Vagina (tissue), 2 donors: ENCODE measurements at places on chromosomes 3 and 15.

DNA sequence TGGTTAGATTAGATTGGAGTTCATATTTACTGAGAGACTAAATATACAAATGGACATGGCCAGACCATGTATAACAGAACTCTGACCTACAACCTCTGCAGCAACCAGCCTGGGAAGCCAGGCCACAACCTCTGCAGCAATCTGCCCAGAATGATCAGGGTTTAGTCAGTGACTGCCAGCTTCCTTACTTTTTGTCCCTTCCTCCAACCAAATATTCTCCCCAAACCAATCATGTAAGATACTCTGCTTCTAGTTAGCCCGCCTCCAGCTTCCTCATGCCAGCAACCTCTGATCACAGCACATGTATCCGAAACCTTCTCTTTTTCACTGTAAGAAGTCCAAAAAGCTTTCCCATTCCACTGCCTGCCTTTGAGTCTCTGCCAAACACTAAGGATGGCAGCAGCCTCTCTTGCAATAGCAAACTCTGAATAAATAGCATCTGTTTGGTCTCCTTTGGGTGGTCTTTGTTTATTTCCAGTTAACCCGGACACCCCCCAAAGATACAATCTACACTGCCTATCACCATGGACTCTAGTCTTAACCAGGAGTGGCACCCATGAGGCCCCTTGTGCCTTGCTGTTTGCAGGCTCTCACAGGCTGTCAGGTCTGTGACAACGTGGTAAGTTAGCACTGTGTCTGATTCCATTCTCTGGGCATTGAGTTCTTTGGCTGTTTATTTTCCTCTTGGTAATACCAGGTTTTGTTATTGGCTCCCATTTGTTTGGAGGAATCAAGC is 102.2 kb downstream of the ERC2 start:
- DNase-seq: no peak

GRCh38 chr15:31974855-31975829 is 55.2 kb upstream of the CHRNA7 start:
- DNase-seq: no peak

- DNase-seq: no peak
Observed at GRCh38 chr15:27059610-27060202, 88.7 kb downstream of the GABRG3 start.

- no peak for DNase-seq
Observed at GRCh38 chr15:44713006-44713966, 2.0 kb downstream of the B2M start.

GRCh38 chr3:21020043-21020442 is 731.0 kb downstream of the ZNF385D start:
- DNase-seq: no peak

DNA sequence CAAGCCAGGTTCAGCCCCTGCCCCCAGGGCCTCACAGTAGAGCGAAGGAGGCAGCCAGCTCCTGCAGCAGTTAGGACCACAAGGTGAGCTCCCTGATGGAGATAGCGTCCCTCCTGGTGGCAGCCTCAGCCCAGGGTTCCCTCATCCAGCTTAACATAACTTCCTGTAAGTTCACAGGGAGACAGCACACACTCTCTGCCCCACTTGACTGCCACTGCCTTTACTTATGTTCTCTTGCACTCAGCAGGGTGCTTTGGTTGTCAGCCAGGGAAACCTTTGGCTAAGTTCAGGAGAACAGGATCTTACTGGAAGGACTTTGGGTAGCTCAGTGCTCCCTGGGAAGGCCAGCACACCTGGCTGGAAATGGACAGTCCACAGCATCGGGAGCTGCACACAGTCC is 10.9 kb downstream of the KBTBD13 start:
- no peak for DNase-seq

GRCh38 chr3:14175383-14176037 is 2.9 kb downstream of the XPC start:
- DNase-seq: no peak

- no peak for DNase-seq
Observed at GRCh38 chr15:78322243-78322642, 17.9 kb upstream of the CRABP1 start.

GRCh38 chr3:99419116-99419515 is 219.3 kb upstream of the COL8A1 start:
- DNase-seq: no peak

DNA sequence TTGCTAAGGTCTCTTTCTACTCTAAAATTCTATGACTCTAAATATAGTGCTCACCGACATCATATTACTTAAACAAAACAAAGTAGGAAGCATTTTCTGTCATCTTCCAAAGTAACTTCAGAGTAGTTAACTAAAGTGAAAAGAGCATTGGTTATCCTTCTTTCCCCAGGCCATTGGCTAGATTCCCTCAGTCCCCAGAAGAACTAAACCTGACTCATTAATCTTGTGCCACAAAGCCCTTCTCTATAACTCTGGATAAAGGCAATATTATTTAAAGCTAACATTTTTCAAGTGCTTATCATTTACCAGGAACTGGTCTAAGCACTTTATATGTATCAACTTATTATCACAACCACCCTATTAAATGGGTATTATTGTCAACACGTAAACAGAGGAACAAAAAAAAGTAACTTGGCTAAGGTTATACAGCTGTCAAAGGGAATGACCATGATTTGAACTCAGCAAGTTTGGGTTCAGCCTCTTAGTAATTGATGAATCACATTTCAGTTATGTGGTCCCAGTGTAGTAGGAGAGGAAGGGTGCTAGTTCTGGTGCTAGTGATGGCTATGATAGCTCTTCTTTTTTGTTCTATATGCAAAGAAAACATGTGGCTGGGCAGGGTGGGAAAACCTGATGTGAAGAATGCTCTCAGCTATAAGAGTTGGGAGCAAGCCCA is 304.9 kb downstream of the FGF12 start:
- DNase-seq: no peak

DNA sequence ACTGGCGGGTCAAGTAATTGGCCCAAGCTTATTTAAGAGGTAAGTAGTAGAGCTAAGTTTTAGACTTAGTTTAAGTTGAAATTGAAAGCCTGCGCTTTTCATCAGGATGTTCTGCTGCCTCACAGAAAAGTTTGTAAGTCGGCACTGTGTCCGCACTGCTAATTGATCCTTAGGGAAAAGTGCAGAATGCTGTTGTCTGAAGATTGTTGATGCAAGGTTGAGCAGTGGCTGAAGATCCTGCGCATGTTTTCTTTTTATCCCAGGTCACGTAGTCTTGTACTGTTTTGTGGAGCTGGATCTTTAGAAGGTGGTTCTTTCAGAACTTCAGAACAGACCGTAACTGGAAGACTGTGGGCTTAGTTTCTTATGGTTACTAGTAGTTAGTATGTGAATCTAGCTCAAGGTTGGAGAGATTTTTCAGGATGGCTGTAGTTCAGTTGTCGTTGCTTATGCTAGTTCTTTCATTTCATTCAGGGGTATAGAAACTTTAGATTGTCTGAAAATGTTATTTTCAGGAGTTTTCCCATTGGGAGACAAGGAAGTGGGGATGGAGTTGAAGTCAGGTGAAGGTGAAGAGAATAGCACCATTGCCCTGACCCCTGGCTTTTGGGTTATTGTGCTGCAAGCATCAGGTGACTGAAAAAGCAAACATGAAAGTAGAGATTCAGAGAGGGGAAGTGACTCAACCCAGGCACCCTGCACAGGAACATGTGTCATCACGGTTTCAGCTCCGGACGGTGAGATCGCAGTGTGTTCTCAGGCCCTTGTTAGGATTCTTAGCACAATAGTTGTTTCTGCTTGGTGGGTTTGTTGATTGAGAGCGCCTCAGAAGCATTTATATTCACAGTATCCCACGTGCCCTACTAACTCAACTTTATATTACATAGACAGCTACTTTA is 32.8 kb downstream of the AKAP13 start:
- DNase-seq: peak; percentile 88

- DNase-seq: no peak
Observed at GRCh38 chr3:140160553-140160952, 225.6 kb downstream of the CLSTN2 start.

GRCh38 chr3:115549071-115549470 is 74.2 kb upstream of the GAP43 start:
- DNase-seq: no peak

- no peak for DNase-seq
Observed at GRCh38 chr3:169886671-169887070, 16.9 kb upstream of the LRRC31 start.

DNA sequence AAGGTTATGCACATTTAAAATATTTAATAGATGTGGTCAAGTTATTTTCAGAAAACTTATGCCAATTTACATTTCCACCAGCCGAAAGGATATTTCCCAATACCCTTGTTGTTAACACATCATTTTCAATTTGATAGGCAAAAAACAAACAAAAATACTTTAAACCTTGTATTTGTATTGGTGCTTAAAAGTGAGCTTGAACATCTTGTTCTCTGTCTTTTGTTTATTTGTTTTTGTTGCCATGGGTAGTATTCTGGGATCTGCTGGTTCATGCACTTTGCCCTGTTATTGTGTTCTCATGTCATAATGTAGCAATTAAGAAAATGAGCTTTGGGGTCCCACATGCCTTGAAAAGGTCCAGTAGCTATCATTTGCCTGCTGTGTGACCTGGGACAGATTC is 191.4 kb downstream of the LRTM1 start:
- DNase-seq: no peak

- no peak for DNase-seq
Observed at GRCh38 chr15:30072630-30073029, 10.1 kb upstream of the GOLGA8J start.

- DNase-seq: no peak
Observed at GRCh38 chr3:100503448-100503847, 11.0 kb downstream of the TMEM45A start.

GRCh38 chr3:138210528-138210927 is 23.4 kb downstream of the ARMC8 start:
- no peak for DNase-seq

DNA sequence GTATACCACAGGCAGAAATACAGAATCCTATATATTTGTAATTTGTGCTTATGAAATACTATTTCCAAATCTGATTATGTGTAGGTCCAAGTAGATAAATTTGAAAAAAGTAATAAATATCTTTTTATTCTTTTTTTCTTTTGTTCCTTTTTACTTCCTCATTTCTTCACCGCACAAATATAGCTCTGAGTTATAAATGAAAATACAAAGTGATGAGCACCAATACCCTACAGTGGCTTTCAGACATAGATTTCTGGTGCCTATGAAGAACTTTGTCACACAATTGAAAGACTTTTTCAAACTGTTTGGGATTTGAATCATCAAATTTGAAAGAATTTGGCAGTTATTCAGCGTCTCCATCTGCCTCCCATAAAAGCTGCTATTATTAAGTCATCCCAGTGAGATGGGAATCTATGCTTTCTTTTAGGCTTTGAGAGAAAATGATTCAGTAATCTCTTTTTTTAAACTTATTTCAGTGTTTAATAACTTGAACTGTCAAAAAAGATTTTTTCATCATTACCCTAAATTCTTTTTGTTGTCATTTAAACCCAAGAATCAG is 363.6 kb upstream of the GOLIM4 start:
- DNase-seq: no peak

DNA sequence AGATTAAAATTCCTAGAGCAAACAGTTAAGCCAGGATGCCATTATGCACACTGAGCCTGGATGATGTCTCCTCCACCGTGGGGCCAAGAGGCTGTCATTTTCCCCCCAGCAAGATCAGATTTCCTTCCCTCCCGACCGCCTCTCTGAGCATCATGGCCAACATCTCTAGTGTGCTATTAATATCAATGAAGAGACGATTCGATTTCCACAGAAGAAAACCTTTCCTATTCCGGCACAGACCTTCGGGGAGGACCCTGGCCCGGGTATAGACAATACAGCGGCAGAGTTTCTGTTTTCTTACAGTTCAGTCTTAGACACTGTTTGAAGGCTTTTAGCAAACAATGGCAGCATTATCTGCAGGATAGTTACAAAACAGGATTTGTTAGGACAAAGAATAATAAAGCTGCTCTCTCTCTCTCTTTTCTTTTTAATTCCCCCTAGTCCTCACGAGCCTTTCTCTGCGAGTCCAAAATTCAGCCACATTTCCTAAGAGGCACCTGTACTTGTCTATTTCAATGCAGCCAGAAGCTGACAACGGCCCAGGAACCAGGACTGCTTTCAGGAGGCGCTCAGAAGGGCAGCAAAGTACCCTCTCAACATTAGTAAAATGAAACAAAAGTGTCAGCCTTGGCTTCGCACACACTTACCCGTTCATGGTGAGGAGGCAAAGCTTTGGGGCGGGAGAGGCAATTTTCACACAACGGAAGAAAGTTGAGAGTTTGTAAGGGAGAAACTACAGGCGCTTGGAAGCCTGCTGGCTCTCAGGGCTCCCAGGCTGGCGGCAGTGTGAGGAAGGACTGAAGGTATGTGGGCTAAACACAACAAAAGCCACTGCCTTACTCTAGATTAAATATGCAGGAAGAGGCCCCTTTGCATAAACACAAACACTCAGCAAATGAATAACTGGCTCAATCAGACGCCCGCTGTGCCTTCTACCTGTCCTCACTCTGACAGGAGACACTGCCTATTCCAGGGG is 278.0 kb downstream of the FOXP1 start:
- DNase-seq: no peak

GRCh38 chr15:65054333-65055200 is 9.4 kb downstream of the SLC51B start:
- DNase-seq: no peak

DNA sequence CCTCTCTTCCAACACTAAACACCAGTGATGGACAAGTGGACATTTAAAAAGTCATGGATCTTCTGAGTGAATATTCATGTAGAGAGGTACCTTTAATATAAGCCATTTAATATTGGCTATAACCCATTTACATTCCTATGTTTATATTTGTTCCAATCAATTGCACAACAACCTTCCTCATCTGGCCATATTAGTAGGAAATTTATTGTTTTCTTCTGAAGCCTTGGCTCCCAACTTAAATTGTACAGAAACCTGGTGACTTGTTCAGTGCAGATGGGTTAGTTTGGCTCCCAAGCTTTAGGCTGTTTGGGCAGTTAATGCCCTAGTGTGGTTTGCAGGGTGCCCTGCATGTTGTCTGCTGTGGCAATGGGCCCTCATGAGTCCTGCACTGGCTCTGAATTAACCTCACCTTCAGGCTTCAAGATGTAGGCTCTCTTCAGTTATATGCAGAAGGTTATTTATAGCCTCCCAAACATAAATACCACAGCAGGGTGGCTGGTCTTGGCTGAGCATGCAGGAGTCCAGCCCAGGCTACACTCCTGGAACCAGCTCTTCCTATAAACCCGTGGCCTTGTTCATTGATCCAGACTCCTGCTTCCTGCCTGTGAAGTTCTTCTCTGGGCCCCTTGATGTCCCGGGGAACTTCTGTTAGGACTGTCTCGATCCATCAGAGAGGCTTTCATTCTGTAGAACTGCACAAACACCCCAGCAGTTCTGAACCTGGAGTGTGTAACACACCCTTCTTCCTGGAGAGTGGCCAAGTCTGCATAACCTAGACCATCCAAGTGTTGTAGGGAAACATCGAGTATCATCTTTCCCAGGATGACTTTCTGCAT is 57.0 kb downstream of the DUT start:
- DNase-seq: no peak

DNA sequence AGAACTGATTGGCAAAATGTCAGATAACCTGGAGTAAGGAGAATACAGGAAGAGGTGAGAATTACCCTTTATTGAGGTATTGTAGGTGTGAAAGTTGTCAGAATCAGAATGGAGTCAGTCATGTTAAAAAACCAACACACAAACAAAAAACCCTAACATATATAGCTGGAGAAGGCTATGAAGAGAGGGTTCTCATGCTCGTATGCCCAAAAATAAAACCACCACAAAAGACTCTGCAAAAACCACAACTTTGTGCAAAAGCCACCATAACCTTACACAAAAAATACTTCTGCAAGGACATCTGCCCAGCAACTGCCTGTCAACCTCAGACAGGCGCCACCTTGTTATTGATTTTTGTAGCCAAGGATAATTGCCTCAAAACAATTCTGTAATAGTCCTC is 136.0 kb downstream of the CD47 start:
- no peak for DNase-seq

- DNase-seq: no peak
Observed at GRCh38 chr3:107662124-107662507, 139.4 kb downstream of the BBX start.
